HepG2 (cell line): ENCODE measurements at places on chromosomes 3 and 15.
A peak's percentile ranks its signal among the peaks of the same experiment; 100 is the strongest.

DNA sequence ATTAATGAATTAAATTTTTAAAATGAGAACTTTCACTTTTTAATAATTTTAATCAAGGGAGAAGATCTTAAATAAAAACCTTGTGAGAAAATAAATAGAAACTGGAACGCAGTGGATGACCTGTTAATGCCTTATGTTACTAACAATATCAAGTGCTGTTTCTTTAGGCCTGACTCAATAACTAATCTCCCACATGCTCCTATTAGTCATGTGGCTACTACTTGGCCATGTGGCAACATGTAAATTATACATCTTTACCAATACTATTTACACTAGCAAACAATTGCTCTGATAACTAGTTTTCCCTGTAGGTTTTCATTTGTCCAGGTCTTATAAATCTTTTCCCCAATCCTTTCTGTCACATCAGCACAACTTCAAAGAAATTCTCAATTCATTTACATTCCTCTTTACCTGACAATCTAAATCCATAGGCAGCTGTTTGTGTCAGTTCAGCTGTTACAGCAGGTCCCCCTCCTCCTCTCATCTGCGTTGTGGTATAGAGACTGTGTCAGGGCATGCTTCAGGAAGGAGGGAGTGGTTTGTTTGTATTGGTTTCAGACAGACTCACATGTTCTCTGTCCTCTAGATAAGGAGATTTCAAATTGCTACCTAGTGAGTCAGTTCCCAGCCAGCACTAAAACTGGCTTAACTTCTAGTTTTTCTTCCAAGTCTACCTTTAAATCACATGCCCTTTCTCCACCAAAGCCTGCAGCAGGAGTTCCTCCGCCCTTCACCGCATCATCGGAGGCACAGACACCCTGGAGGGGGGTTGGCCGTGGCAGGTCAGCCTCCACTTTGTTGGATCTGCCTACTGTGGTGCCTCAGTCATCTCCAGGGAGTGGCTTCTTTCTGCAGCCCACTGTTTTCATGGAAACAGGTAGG is 11.3 kb upstream of the C3orf52 start:
- DNase-seq: peak; percentile 82

- no peak for DNase-seq
Observed at GRCh38 chr15:86312486-86312885, 232.8 kb downstream of the AGBL1 start.

DNA sequence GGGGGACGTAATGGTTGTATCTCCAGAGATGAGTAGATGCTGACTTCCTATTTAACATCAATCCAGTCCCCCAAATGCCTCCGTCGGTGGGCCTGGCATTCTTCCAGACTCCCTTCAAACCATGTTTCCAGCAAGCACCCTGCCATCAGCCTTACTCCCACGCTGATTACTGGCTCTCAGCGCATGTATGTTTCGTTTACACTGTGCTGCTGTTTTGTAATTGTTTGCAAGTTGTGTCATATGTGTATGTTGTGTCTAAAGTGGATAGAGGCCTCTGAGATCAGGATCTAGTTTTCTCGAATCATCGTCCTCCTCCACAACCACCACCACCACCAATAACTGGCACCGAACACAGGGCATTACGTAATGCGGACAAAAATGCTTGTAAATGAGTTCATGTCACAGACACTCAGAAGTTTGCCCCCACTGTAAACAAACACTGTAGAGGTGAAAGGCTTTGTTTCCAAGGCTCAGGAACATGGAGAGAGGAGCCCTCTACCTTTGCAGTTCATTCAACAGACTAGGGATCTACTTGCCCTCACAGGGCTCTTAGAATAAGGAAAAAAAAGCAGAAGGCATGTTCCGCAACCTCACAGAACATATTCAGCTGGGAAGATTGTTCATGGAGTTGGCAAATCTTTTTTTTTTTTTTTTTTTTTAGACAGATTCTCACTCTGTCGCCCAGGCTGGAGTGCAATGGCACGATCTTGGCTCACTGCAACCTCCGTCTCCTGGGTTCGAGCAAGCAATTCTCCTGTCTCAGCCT is 46.1 kb upstream of the SEMA4B start:
- DNase-seq: peak; percentile 80

DNA sequence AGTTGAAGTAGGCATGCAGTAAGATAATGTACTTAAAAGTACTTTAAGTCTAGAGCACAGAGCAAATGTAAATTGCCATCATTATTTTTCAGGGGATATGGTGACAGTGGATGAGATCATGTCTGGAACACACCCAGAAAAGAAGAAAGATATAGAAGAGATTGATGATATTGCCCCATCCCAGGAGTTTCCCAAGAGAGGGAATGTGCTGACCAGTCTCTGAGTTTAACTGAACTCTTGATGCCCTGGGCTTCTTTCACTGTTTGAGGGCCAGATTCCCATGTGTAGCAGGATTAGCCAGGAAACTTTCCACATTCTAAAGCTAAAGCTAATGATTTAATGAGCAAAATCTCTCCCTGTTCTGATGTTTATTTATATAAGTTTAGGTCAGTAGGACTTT is 366.8 kb upstream of the UMPS start:
- no peak for DNase-seq

DNA sequence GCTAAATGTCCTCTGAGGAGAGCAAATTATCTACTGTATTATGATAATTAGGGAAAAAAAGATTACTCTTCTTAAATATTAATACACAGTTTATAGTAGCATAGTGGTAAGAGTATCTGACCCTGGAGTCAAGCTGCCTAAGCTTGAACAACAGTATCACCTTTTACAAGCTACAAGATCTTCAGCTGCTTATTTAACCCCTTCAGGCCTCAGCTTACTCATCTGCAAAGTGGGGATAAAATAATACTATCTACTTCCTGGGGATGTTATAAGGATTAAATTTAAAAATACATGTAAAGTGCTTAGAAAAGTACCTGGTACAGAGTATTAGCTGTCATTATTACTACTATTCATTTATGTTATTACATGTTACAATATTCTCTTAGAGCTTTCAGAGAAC is 42.0 kb downstream of the SUMF1 start:
- no peak for DNase-seq

- DNase-seq: no peak
Observed at GRCh38 chr3:151912028-151912427, 38.6 kb downstream of the SUCNR1 start.

GRCh38 chr15:78492872-78493271 is 14.5 kb upstream of the HYKK start:
- no peak for DNase-seq

DNA sequence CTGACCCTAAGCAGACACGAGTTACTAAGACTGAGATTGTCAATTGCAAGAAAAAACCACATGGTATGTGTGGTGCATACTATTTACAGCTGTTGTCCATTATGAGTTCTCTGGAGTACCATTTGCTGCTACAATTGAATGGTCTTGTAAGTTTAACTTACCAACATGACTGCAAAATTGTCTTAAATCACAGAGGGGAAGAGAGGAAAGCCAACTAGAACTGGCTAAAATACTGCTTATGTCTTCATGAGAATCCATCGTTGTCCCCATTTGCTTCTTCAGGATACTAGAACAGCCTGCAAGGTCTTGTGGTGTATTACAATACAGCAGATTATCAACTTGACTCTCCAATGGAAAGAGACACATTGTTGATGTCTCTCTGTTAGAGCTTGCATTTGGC is 313.2 kb downstream of the AGBL1 start:
- no peak for DNase-seq

- no peak for DNase-seq
Observed at GRCh38 chr3:194142156-194142910, 6.4 kb downstream of the HES1 start.

- peak; percentile 15 for DNase-seq
Observed at GRCh38 chr15:76057332-76058000, 2.3 kb upstream of the TMEM266 start.

DNA sequence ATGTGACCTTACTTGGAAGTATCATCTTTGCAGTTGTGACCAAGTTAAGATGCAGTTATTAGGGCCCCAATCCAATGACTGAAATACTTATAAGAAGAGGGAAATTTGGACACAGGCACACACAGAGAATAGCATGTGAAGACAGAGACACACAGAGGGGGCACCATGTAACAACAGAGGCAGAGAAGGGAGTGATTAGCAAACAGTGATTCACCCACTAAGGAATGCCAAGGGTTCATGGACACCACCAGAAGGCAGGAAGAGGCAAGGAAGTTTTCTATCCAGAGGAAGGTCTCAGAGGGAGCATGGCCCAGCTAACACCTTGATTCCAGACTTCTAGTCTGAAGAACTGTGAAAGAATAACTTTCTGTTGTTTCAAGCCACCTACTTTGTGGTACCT is 25.0 kb downstream of the SIDT1 start:
- DNase-seq: peak; percentile 67

GRCh38 chr15:34365091-34365825 is 1.7 kb downstream of the LPCAT4 start:
- no peak for DNase-seq

DNA sequence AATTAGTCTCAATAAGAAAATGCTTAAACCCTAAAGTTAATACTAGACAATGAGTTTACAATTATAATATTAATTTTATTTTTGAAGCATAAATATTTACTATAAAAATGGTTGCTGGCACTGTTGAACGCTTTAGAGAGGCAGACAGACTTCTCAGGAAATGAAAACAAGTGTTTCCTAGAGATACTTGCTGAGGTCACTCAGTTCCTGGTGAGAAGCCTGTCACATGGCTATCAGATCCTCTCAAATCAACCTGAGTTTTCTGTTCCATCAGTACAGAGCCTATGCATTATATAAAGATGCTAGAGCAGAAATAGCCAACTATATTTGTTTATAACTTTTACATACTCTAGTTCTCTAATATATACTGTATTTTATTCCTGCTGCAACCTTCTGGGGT is 109.2 kb downstream of the MYO5A start:
- no peak for DNase-seq

- DNase-seq: no peak
Observed at GRCh38 chr3:45781271-45781670, 15.1 kb downstream of the SLC6A20 start.

DNA sequence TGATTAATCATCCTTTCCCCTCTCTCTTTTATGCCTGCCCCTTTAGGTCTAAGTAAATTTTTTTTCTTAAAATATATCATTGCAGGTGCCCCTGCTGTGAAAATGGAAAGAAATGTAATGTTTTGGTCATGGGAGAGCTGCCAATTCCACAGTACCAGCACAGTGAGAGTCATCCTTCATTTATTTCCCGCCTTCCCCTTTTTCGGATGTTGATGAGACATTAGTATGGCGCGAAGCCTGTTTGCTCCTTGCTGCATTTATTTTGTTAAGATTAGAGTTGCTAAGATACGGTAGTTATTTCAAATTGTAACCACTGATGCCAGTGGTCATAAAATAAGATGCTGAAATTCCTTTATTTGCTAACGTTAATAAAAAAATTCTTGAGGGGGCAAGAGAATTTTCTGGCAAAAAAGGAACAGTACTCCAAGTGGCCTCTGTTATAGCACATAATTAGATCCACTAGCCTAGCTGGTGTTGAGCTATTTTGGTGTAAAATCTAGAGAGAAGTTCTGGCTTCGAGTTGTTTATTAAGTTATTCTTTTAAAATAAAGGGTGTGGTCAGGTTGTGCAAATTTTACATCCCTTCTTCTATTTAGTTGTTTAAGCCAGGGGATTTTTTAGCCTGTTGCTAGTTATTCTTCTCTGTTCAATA is 62.8 kb downstream of the MDFIC2 start:
- no peak for DNase-seq

GRCh38 chr15:58295637-58296215 is 136.1 kb upstream of the LIPC start:
- DNase-seq: no peak

- DNase-seq: no peak
Observed at GRCh38 chr3:7242303-7242635, 381.4 kb downstream of the GRM7 start.

DNA sequence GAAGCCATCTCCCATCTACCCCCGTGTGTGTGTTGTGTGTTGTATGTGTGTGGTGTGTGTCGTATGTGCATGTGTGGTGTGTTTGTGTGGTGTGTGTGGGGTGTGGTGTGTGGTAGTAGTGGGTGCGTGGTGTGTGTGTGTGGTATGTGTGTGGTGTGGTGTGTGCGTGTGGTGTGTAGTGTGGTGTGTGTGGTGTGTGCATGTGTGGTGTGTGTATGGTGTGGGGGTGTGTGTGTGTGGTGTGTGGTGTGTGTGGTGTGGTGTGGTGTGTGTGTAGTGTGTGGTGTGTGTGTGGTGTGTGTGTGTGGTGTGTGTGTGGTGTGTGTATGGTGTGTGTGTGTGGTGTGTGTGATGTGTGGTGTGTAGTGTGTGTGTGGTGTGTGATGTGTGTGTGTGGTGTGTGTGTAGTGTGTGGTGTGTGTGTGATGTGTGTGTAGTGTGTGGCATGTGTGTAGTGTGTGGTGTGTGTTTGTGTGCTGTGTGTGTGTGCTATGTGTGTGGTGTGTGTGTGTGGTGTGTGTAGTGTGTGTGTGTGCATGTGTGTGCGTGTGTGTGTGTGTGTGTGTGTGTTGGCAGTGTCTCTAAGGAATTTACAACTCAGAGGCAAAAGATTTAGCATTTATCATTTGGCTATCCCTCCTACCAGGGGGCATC is 156.3 kb upstream of the TMEM108 start:
- no peak for DNase-seq

DNA sequence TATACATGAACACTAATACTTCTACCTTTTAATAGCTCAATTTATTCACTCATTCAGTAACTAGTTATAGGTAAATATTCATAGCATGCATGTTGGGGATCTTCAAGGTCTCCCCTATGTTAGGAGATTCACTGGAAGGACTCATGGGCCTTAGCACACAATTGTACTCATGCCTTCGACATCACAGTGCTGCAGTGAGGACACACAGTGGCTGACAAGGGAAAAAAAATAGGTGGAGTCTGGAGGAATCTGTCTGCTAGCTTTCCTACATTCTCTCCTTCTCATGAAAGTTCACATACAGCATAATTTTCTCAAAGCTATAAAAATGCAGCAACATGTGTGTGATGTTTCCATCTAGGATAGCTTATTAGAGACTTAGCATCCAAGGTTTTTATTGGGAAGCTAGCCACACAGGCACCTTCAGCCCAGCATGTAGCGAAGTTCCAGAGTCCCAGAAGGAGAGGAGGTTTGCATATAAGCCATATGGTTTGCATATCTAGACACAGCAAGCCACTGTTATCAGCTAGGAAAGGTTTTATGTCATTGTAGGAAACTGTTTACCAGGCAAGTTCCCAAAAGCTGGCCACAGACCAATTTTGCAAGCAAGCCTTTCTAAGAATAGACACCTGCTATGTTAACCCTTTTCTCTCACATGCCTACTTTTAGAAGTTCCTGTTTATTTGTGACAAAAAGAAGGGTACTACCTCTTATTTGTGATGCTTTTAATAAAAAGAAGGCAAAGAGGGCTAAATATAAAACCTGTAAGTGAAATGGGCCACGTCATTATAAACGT is 46.4 kb downstream of the MORC1 start:
- no peak for DNase-seq

- DNase-seq: peak; percentile 20
Observed at GRCh38 chr3:127690106-127690505, 17.4 kb downstream of the ABTB1 start.
